ENCODE measurements at places on chromosomes 2 and 18.

GRCh38 chr2:138494265-138494966, 7.2 kb upstream of the SPOPL start:
- DNase-seq, result no peak

DNA sequence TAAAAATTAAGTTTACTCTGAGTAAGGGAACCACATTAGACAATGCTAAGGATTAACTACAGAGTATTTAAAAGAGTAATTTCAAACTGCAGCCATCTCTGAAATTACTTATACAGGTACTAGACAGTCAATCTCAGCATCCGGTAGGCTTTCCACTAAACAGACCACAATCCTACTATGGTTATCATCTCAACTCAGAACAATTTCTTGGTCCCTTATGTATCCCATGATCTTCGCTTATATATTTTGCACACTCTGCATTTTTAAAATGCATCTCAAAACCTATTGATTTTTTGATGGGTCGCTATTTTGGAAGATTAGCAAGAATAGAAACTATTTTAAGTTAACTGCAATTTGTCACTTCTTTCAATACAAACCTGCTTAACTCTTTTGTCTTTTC, 1.4 kb downstream of the PPP4R1 start:
- DNase-seq, result no peak

DNA sequence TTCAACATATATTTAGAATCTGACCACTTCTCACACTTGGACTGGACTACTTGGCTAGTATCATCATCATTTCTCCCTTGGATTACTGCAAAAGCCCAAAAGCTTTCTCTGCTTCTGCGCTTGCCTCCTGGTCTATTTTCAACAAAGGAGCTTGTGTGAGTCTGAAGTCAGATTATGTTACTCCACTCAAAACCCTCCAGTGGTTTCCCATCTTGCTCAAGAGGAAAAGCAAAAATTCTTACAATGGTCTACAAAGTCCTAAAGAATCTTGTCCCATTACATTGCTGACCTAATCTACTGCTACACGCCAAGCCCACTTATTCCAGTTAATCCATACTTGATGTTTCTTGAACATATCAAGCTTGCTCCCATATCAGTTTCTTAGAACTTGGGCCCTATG, 9.6 kb downstream of the PREPL start:
- no peak for DNase-seq

DNA sequence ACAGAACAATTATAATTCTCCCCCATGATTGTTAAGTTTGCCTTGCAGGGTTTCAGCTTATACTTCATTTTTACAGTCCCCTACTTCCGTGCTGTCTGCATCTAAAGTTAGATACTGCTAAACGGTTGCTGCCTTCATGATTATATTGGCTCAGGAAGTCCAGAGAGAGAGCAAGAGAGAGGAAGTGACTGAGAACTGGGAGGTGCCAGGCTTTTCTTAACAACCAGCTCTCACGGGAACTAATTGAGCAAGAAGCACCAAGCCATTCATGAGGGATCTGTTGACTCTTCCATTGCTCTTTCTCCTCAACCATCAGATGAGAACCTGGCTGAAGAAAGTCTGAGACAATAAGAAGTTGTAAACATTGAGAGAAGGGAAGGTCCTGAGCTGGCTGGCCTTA, 125.5 kb upstream of the SIX2 start:
- peak; percentile 90 for DNase-seq

GRCh38 chr2:10305715-10306114, 3.0 kb downstream of the HPCAL1 start:
- DNase-seq, result no peak

- DNase-seq, result peak; percentile 10
Measured at GRCh38 chr2:228048838-228049490, 132.5 kb downstream of the SPHKAP start.

DNA sequence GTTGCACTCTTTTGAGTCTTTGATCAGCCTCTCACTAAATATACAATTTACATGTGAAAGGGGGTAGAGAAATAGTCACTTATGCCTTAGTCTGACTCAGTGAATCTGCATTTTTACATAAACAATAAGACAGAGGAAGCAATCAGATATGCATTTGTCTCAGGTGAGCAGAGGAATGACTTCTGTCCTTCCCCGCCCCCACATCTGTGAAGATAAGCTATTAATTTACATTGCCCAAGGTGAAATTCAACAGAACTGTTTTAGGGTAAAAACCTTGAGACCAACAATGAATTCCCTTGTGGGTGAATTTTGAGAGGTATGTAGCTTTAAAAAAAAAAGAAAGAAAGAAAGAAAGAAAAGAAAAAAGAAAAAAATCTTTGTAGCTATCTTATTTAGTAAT, 1302.9 kb upstream of the ACVR2A start:
- DNase-seq, result no peak

DNA sequence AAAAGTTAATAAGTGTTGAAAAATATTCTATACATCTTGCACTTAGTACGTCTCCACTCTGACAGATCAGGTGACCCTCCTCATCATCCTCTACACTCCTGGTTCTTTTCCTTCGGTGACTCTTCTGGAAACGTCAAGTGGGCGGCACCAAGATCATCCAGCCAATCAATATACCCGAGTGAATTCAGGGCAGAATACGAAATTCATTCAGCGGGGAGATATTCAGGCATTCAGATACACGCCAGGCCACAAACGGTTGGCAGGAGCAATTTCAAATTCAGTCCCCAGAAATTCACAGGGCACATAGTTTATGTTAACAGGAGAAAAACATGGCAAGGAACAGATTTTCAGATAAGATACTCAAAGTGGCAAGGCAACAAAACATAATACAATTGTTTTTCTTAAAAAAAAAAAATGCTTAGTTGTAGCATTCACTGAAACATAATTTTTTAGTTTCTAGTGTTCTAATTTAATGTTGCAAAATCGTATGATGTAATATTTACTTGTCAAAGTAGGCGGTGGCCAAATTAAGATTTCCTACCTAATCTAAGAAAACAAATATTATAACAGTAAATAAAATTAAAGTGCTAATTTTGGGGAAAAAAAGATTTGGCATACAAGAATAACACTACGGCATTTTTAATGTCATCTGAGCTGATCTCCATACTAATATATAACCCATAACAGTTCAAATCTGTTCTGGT, 4.2 kb downstream of the CLK1 start:
- peak; percentile 17 for DNase-seq

GRCh38 chr18:57518533-57518932, 68.0 kb downstream of the FECH start:
- DNase-seq, result no peak

- DNase-seq, result peak; percentile 53
Measured at GRCh38 chr2:23673830-23674679, 252.9 kb downstream of the ATAD2B start.
